ENCODE measurements at places on chromosomes 3 and 15.

DNA sequence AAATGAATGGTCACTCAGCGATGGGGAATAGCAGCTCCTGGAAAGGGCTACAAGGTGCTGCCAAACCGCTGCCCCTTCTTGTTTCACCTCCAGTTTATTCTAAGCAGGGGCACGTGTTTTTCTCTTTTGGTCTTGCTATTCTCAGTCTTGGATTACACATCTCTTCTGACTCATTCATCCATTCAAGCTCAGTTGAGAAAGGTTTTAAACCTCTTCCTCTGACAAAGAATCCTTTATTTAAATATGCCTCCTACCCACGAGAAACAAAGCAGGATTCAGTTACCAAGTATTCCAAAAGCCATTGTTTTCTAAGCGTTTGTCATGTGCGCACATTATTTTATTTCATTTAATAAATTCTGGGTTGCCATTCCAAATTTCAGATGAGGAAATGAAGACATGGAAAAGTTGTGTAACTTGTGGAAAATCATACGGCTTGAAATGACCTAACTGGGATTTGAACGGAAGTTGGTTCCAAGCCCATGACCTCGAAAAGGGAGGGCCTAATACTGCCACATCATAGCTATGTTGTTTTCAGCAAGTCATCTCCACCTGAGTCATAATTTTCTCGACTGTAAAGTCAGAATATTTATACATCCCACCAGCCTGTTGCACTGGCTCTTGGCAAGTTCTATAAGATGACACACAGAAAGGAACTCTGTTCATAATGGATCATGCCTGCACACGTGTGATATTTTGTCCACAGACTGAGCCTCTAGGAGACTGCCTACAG lies 292.0 kb upstream of the SLCO3A1 start:
- peak; percentile 97 for DNase-seq

- no peak for DNase-seq
Observed at GRCh38 chr3:57082481-57082880, 22.0 kb downstream of the SPATA12 start.

GRCh38 chr15:93477188-93477587 lies 388.2 kb upstream of the RGMA start:
- DNase-seq = no peak

DNA sequence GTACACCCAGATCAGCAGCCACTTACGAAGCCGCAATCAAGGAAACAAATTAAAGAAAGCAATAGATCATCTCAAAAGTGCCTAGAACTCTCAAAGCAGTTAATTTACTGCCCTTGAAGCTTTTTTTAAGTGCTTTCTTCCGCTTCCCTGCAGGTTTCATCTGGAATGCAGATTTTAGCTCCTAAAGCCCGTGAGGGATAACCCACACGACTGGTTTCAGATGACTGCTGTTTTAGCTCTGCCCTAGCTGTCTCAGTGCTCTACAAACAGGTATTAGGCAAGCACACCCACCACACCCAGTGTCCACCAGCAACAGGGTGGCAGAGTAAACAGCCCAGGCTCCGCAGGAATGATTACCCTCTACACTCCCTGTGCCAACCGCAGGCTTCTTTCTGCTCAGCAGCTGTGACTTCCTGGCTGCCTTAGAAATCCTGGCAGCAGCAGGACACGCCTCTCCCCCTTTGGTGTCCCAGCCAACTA lies 126.0 kb downstream of the FMN1 start:
- DNase-seq = peak; percentile 23

GRCh38 chr3:34419801-34420200 lies 621.4 kb downstream of the PDCD6IP start:
- DNase-seq = no peak

DNA sequence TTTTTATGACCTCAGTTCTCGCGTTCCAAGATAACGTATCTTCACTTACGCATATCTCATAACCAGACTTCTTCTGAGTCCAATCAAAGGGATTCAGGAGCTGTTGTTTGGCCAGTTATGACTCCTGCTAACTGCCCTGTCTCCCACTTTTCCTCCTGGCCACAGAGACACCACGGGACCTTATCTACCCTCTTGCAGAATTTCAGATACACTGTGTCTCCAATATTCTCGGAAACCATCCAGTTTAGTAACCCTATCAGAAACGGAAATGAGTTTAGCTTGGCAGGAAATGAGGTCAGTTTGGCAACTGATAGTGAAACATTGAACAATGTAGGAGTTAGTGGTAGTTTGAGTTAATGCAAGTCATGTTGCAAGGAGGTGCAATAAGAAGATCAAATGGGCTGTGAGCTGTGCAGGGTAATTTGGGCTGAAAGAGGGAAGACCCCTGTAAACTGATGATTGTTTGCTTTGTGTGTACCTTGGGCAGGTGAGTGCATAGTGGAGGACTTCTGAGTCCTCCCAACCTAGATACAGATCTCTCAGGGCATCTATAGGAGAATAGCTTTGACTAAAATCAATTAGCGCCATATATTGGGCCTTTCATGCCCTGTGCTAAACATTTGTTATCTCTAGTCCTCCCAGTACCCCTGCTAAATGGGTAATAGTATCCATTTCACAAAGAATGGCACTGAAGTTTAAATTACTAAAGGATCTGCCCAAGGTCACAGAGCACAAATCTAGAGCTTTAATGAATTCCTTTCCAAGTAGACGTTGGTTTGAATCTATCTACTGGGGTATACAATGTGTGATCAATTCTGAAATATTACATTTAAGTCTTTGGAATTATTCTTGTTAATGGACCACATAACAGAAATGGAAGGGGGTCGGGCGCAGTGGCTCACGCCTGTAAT lies 41.3 kb upstream of the PIK3CB start:
- DNase-seq = no peak

- DNase-seq = no peak
Observed at GRCh38 chr3:37909067-37909911, 47.6 kb downstream of the CTDSPL start.

- no peak for DNase-seq
Observed at GRCh38 chr3:18837137-18837755, 311.1 kb upstream of the KCNH8 start.

GRCh38 chr15:69712991-69713390 lies 260.4 kb downstream of the RPLP1 start:
- DNase-seq = no peak

GRCh38 chr3:39290255-39290654 lies 10.4 kb upstream of the CX3CR1 start:
- no peak for DNase-seq

DNA sequence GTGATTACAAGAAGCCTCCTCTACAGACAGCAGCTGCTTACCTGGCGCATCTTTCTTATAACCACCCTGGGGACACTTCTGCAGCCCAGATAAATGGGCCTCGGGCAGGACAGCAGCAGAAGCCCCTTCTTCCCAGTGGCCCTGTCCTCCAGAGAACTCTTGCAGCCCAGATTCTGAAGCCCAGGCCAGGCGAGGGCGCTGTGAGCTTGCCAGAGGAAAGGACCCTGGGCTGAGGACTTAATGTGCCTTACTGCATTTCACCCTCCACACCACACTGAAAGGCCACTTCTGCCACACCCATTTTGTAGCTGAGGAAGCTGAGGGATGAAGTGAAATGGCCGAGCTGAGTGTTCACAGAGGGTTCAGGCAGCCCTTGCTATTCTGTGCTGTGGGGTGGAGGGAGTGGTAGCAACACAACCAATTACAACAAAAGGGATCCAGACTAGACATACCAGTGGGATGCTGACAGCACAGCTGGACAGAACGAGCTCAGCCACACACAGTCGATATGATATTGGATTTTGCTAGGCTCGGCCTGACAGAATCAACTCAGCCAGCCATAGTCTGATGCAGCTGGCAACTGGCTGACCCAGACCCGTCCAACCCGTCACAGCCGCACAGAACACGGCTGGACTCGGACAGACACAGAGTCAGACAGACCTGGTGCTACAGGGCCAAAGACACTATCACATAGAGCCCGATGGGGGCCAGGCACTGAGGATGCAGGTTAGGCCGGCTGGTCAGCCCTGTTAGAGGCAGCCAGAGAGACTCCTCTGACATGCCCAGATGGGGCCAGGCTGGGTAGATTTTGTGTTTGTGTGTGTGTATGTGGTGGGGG lies 7.3 kb downstream of the ACOX2 start:
- no peak for DNase-seq

DNA sequence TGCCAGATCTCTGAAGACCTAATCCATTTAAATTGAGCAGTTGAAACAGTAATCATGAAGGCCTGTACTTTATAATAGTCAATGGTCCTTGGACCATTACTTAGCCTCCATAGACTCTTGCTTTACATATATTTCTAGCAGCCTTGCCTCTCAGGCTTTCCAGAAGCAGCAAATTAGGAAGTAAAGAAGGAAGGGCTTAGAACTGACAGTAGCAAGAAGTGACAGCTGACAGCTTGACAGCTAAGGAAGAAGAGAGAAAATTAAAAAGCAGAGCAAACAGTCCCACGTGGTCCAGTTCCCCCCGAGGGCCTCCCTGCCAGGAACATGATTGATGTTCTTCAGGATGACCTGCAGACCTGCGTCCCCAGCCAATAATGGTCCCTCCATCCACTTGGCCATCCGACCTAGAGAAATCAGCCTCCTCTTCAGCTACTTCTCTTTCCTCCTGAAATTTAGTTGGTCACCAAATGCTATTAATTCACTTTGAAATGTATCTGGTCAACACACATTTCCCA lies 15.0 kb upstream of the PSMD6 start:
- DNase-seq = no peak

DNA sequence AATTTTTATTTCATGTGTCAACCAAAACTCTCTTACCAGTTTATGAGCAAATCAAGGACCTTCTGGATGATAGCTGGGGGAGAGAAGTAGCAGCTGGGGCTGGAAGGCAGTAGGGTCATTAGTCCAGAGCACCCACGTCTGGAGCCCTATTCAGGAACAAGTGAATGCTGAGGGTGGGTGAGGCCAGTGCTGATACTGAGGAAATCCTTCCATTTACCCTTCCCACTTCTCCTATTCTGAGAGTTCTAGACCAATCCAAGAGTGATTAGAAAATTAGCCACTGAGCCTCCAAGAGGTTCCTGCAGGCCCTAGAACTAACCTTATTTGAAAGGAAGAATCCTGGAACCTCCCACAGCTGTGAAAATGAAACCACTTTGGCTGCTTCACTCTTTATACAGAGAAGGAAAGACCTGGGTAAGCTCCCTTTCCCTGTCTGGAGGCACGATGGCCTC lies 46.2 kb upstream of the VILL start:
- DNase-seq = no peak

GRCh38 chr3:158434412-158435038 lies 136.5 kb upstream of the MLF1 start:
- peak; percentile 32 for DNase-seq

GRCh38 chr3:52092891-52093290 lies 36.5 kb upstream of the DUSP7 start:
- DNase-seq = no peak

GRCh38 chr15:48678851-48679250 lies 33.3 kb upstream of the FBN1 start:
- no peak for DNase-seq
